ENCODE measurements at places on chromosomes 11 and 22.

DNA sequence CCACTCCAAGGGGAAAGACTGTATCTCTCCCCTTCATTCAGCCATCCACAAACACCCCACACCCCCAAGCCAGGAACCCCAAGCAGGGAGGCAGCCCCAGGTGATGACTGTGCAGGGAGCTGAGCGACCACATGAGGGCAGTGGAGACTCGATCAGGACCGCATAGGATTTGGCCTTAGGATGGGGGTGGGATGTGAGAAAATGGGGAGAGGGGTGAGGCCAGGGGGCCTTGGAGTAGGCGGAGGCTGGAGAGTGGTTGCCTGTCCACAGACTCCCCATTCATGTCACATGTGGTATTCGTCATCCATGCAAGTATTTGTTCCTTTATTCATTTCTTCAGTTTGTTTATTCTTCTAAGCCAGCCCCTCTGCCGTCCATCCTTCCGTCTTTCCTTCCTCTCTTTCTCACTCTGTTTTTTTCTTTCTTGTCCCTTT is 2.7 kb upstream of the RHOD start:
- peak; percentile 9 for DNase-seq

DNA sequence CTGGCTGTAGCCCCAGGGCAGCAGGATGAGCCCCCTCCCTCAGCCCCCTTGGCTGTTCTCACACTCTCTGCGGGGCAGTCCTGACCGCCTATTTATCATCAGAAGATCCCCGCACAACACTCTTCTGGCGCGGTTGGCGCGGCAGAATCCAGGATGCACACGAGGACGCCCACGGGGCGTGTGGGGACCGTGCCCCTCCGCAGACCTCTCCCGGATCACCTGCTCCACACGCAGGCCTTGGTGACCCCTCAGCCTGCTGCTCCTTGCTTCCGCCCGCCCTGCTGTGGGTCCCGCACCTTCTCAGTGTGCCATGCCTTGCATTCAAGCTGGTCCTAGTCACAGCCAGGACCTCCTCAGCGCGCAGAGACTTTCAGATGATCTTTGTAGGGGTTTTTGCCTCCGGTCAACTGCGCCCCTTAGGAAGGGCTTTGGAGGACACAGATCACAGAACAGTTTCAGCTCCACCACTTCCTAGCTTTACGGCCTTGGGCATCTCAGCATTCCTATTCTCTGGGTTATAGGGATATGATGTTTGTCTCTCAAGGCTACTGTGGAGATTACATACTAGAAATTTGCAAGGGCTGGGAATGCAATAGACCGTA is 841 bp upstream of the TUB start:
- DNase-seq = no peak

GRCh38 chr11:118629761-118630661 is 22.6 kb downstream of the PHLDB1 start:
- no peak for DNase-seq

DNA sequence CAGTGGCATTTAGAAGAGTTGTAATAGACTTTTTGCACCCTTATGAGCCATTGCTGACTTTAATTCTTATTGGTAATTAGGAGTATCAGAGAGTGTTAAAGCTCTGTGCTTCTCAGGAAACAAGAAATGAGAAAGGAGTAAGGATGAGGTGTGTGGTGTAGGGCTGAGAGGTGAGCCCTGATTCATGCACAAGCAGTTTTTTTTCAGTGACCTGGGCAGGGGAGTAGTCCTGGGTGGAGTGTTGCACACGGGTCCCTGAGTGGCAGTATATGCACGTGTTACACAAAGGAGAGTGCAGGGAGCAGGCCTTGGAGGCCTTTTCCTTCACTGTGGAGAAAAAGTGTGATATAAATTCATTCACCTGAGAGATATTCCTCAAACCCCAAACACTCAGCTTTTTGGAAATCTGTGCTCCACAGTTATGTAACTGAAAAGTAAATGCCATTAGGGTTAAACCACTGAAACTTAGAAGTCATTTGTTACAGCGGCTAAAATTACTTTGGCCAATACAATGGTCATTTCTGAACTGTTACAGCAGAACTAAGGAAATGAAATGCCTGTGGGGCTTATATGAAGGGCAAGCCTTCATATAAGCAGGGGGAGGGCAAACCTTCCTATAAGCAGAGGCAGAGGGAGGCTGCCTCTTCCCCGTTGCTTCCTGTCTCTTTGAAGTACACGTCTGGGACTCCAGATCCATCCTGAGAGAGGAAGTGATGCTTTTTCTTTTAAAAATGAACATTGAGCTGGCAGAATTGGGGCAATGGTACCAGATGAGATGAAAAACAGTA is 62.6 kb upstream of the OLFML1 start:
- no peak for DNase-seq

- no peak for DNase-seq
Measured at GRCh38 chr11:46553814-46554212, 40.0 kb downstream of the AMBRA1 start.

DNA sequence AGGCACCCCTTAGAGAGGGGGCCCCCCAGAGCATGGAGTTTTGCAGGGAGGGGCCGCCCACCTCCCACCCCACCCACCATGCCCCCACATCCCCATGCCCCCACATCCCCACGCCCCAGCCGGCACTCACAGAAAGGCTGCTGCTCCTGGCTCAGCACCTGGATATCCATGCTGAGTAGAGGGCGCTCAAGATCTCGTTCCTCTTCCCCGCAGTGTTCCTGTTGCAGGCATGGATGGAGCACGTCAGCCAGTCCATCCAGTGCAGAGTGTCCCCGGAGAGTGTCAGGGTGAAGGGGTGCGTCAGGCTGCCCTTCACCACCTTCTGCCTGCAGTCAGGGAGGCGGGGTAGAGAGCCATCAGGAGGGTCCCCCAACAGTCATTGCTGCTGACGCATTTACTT is 156.2 kb downstream of the CRYBB2 start:
- DNase-seq = no peak

GRCh38 chr11:107076832-107077231 is 58.6 kb upstream of the GUCY1A2 start:
- DNase-seq = no peak

GRCh38 chr22:19207401-19207808 is 28.9 kb upstream of the SLC25A1 start:
- DNase-seq = no peak

DNA sequence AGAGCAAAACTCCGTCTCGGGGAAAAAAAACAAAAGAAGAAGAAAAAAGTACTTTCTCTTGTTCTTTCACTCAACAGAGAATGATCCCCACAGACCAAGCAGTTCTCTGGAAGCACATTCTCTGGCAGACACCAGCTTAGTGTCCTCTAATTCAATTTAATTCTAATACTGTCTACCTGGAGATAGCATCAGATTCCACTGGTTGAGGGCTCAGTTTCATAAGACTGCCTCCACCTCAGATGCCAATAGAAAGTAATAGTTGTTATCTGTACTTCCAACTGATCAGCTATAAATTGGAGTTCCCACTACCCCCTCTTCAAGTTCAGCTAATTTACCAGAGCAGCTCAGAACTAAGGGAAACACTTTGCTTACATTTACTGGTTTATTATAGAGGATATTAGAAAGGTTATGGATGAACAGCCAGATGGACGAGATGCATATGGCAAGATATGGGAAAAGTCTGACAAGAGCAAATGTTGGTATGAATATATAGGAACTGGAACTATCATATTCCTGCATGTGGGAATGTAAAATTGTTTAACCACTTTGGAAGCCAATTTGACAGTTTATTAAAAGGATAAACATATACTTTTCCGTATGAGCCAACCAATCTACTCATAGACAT is 64.3 kb downstream of the TMEM135 start:
- no peak for DNase-seq

DNA sequence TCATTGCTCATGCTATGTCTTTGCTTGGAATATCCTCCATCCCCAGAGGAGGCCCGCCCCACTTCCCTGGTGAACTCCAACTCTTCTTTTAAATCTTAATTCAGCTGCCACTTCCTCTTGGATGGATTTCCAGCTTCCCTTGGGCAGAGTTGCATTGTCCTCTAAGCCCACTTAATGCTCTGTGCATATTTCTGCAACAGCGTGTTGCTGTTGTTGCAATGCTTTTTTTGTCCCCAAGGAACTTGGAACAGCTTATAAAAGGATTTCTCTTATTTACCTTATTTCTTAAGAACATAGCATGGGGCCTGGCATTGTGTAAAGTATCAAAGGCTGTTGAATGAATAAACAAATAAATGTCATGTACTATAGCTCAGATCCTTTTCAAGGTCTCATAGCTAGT is 507.4 kb downstream of the METTL15 start:
- no peak for DNase-seq

DNA sequence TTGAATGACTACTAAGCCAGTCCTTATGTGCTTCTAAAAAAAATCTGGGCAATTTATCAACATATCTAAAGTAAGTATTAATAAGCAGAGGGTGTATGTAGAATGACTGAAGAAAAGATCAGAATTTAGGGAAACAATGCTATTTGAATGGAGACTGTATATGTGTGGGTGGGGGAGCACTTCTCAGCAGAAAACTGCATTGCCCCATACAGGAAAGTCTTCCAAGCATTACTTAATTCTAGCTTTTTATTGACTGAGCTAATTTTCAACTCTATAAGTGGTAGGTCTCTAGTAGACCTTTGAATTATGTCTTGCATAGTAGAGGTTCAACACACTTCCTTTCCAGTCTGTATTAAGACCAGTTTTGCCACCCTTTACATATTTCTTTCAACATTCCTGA is 41.7 kb downstream of the CASP12 start:
- DNase-seq = no peak

- no peak for DNase-seq
Measured at GRCh38 chr11:29364006-29364405, 652.8 kb downstream of the KCNA4 start.

DNA sequence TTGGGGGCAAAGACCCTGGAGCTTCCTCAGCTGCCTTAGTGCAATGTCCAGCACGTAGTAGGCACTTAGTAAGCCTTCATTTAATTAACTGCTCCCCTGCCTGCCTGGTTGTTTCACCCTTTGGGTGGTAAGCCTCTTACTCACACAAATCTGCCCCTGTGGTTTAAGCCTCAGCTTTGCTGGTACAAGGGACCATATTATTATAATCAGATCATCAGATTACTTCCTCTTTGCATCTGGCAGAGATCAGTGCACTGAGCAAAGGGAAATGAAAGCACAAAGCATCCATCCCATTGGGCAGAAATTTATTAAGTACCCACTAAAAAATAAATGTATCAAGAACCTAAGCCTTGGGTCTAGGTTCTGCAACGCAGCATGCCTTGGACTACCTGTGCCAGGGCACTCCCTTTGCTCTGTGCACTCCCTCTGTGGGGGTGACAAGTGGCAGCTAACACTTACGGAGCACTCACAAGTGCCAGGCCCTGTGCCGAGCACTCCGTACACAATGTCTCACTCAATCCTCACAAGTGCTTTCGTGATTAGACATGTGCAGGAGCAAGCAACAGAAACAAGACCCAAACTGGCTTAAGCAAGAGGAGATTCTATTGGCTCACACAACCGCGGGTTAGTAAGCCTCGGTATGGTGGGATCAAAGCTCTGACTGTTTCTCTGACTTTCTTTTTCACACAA is 34.9 kb upstream of the DAGLA start:
- DNase-seq = no peak

- no peak for DNase-seq
Measured at GRCh38 chr11:2306452-2306823, 4.6 kb downstream of the TSPAN32 start.

DNA sequence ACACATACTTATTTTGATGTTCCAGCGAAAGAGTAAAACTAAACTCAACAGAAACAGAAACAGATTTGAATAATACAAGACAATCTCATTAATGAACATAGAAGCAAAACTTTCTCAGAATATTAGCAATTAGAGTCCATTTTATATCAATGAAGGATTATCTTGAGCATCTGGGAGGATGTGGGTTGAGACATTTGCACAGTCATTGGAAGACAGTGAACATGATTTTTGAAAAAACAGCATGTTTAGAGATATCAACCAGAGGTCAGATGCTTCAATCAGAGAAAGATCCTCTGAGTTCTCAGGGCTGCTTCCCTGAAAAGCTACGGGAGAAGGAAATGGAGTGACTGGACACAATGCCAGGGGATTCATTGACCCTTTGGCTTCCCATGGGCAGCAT is 35.9 kb upstream of the VPREB1 start:
- DNase-seq = no peak

DNA sequence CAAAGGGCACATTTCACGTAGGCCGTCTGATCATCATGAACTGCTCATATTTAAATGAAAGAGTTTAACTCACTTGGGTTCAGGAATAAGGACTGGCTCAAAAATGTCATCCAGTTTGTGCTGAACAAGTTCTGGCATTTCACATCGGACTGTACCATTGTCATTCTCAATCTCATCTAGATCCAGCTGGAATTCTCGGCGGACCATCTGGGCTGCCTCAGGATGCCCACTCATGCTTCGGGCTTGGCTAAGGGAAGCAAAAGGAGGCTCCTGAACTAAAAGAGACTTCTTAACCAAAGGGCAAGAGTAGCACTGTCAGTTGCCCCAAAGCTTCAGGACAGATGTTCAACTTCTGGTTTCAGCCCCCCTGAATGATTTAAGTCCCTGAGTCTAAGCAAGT is 40.2 kb downstream of the F2 start:
- no peak for DNase-seq

DNA sequence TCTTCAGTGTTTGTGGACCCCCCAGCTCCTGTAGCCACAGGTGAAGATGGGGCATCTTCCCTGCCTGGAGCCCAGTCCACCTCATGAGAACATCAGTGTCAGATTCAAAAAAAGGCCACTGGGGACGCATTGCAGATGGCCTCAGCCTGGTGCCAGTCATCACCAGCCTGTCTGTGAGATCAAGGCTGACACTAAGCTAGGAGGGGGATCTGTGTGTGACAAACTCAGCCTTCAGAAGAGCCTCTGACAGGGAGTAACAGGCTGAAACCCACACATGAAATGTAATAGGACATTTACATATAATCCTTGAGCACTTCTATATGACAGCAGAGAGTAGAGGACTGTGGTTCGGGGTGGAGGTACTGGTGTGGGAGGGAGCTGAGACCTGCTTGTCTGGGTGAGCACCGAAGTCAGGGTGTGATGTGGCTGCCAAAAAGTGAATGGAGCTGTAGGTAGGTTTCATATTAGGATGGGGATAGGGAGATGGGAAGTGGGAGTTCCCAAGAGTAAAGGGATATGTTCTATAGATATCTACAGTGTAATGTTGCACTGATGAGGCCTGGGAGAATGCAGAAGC is 20.5 kb upstream of the CCDC134 start:
- DNase-seq = no peak

DNA sequence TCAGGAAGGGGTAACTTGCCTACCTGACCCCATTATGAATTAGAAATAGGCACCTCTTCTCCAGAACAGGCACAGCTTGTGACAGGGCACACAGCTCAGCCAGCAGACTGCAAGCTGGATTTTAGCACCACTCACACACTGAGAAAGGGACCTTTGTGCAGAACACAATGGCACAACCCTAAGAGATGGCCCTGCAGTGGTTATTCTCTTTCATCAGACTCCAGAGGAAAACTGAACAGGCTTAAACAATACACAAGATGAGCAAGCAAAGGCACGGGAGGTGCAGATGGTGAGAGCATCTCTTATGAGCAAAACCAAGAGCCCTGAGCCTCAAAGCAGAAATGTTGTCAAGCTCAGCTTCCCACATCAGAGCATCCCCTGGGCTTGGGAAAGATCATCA is 93.8 kb upstream of the LRRC55 start:
- DNase-seq = no peak
